ENCODE measurements at places on chromosomes 1 and 21.
A peak's percentile ranks its signal among the peaks of the same experiment; 100 is the strongest.

- peak; percentile 88 for DNase-seq
These were observed 65.6 kb upstream of the SRSF10 start for GRCh38 chr1:24045771-24046170.

DNA sequence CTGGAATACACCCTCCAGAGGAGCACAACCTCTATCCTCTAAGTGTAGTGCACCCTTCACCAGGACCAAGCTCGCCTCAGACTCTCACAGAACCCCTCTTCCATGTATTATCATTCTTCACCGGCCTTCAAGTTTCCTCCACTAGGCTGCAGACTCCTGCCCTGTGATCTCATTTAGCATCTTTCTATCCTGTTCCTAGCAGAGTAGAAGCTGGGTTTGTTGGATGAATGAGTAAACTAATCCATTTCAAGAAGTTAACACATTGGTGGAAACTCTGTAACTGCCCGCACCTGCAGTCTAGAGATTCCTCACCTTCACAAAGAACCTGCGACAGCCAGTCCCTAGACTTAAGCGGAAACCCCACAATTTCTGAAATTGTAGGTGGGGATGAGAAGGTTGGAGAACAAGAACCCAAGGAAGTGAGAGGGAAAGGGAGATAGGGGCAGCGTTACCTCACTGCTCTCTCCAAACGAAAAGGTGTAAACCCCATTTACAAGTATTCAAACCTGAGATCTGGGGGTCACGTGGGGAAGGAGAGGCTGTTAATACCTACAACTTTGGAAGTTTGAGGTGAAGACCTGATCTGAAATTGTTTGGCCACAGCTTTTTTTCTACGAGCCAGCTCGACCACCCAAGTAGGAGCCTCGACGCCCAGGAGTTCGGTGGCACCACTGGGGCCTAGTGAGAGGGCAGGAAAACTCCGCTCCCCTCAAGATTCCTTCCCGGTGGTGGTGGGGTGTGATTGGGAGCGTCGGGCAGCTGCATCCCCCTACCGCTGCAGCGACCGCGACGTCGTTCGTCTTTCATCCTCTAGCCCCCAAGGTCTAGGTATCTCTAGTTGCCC lies 1.2 kb downstream of the PTPN14 start:
- DNase-seq = peak; percentile 36

- DNase-seq = no peak
These were observed 47.1 kb upstream of the PLPPR5 start for GRCh38 chr1:99051611-99052283.

DNA sequence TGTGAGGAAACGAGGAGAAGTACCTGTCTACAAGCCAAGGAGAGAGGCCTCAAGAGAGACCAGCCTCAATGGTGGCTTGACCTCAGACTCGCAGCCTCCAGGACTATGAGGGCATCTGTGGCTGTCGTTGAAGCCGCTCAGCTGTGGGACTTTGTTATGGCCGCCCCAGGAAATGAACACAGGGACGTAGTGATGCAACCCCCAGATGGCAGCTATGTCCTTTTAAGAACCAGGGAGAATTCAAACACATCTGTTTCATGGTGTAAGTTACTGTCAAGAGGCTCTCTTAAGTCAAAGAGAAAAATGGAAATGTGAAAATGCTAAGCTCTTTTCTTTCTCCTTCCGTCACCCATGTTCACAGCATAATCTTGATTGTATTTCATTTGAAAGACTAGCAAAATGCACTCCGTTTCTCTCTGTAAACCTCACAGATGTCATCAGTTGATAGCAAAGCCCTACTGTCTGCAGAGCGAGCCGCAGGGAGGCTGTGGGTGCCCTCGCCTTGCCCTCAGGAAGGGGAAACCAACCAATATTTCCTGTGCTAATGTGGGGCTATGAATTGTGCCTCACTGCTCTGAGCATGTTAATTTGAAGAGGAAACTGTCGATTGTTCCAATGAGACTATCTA lies 21.3 kb downstream of the UBASH3A start:
- no peak for DNase-seq

DNA sequence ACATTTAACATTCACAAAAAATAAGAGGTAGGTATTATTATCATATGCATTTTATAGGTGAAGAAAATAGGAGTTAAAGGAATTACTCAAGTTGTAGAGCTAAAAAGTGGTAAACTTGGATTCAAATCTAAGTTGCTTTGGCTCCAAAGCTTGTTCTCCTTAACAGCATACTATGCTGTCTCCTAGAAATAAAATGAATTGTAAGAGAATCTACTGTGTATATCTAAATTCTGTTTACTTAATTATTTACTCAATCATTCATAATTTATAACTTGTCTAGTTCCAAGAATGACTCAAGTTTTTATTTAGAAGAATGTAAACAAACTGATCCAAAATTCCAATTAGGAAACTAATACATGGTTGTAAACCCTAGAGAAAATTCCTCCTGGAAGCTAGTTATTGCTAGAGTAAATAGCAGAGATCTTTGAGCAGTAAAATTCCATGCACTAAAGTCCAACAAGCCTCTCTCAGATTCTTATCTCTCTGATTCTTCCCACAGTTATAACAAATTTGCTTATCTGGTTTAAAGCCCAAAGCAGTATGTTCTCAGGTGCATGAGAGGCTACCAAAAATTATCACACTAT lies 132.5 kb upstream of the DPT start:
- no peak for DNase-seq

- no peak for DNase-seq
These were observed 110.5 kb upstream of the COL6A1 start for GRCh38 chr21:45870851-45871615.

- DNase-seq = no peak
These were observed 105.7 kb upstream of the VAV3 start for GRCh38 chr1:108070662-108071061.

DNA sequence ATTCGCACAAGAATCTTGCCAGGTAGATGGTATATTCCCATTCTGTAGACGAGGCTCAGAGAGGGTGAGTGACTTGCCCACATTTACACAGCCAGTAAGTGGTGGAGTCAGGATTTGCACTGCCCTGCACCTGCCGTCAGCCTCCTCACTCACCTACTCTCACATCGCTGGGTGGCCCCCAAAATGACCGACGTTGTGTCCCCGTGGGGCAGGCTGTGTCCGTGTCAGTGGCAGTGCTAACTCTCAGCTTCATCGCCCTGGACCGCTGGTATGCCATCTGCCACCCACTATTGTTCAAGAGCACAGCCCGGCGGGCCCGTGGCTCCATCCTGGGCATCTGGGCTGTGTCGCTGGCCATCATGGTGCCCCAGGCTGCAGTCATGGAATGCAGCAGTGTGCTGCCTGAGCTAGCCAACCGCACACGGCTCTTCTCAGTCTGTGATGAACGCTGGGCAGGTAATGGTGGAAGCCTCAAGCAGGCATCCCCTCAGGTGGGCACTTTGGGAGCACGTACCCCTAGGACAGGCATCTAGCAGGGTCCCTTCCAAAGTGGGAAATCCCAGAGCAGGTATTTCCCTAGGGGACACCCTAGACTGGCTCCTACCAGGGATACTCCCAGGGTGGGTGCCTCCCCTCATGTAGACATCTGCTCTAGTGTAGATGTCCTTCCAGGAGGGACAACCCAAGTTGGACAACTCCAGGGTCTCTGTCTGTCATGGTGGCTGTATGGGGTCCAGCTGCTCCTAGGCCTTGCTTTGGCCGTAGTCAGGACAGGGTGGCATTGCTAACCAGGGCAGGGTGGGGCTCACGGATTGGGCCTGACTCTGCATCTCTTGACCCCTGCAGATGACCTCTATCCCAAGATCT lies 3.4 kb downstream of the HCRTR1 start:
- DNase-seq = no peak

- no peak for DNase-seq
These were observed 350.9 kb downstream of the S1PR1 start for GRCh38 chr1:101587741-101588140.

GRCh38 chr21:44421901-44422840 lies 33.1 kb upstream of the LRRC3 start:
- no peak for DNase-seq

GRCh38 chr1:246160905-246161304 lies 346.2 kb downstream of the SMYD3 start:
- no peak for DNase-seq

DNA sequence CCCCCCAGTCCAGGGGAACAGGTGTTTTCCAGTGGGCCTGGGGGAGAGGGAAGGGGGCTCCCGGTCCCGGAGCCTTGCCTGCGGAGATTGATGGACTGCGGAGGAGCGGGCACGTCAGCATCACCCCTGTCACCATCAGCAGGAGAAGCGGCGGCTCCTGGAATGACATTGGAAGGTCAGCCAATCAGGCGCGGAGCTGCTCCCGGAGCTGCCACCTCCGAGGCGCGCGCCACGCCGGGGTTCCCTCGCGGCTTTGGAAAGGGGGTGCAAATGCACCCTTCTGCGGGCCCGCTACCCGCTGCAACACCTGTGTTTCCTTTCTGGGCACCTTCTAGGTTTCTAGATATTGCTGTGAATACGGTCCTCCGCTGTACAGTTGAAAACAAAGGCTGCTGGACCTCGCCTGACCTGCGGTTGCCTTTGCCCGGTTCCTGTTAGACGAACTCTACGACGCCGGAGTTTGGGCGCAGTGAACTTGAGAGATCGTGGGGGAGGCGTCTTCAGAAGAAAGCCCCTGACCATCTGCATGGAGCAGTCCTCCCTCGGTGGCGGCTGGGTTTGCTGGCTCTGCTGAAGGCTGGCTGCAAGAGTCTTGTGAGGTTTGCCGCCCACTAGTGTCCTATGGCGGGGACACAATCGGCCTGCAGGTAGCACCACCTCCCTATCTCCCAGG lies 5.3 kb downstream of the DSCAM start:
- no peak for DNase-seq

- no peak for DNase-seq
These were observed 1695.3 kb downstream of the BRINP3 start for GRCh38 chr1:188782220-188782841.

- DNase-seq = no peak
These were observed 69.9 kb downstream of the TNFSF4 start for GRCh38 chr1:173137107-173137706.

DNA sequence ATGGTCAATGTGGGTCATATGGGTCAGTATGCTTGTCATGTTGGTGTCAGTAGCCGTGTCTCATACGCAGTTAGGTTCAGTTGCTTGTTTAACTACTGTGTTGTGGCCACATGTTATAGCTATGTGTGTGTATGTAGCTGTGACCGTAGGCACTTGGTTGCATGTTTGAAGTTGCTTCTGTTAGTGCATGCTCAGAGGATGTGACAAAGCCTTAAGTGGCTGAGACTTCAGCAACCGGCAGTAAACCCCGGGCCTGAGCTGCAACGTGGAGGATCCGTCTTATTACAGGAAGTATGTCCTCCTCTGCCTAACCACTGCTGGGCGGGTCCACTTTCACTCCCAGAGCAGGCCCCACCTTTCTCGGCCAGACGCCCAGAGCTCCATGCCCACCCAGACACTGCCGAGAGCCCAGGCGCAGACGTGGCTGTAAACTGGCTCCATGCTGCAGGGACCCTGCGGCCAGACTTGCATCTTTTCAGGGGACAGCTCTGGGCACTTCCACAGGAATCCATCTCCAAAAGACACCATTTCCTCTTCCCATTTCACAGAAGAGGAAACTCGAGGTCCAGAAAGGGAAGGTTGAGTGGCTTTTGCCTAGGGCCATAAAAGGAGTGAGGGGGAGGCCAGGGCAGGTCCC lies 2.2 kb downstream of the TCEA3 start:
- DNase-seq = peak; percentile 58

GRCh38 chr1:8816264-8816663 lies 1.2 kb downstream of the RERE start:
- peak; percentile 16 for DNase-seq

GRCh38 chr21:8993943-8994639 lies 1527.3 kb upstream of the TPTE start:
- no peak for DNase-seq

GRCh38 chr1:244449936-244450508 lies 1.7 kb downstream of the ADSS2 start:
- DNase-seq = no peak

DNA sequence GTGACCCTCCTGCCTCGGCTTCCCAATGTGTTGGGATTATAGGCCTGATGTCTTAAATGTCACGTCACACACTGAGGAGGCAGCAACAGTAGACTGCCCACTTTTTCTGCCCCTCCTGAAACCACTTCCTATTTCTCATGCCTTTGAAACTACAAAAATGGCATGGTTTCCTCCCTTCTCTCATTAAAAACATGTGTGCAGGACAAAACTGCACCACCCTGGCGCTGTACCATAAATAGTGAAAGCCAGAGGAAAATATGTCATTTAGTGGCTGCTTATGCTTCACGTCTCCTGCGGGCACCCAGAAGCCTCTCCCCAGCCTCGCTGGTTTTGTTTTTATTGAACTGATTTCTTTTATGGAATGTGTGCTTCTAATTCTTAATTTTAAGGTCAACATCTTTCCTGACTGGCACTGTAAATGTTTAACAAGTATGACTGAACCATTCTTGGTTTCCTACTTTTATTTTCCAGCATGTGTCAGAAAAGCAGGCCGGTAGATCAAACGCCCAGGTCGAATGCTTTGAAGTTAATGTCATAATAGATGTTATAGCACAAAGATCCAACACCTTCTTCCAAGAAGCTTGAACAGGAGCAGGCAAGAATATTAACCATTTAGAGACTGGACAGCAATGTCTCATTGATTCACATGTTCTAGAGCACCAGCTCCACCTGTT lies 59.6 kb upstream of the C1orf87 start:
- peak; percentile 97 for DNase-seq

DNA sequence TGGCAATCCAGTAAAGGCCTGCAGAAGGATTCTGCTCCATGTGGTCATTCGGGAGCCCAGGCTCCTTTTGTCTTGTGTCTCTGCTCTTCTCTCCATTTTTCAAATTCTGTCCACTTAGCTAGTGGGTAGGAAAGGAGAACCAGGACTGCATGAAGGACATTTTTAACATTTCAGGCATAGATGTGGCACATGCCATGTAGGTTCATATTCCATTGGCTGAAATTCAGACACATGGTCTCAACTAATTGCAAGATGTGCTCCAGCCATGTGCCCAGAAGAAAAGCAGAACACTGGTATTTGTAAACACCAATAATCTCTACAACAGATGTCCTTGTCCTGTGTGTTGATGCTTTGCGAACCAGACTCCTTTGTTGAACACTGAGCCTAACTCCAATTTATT lies 85.2 kb upstream of the WLS start:
- peak; percentile 81 for DNase-seq

DNA sequence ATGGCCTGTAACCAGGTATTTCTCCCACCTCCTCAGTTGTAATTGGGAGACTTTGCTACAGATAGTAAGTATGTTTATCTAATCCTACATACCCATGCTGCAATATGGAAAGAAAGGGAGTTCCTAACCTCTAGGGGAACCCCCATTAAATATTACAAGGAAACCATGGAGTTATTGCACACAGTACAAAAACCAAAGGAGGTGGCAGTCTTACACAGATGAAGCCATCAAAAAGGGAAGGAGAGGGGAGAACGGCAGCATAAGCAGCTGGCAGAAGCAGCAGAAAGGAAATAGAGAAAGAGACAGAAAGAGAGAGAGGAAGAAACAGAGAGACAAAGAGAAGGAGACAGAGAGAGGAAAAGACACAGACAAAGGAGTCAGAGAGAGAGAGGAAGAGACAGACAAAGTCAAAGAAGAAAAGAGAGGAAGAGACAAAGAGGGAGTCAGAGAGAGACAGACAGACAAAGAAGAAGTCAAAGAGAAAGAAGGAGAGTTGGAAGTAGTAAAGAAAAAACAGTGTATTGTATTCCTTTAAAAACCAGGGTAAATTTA lies 142.9 kb downstream of the FASLG start:
- DNase-seq = no peak

All from fibroblast of gingiva (primary cell).